ENCODE measurements at places on chromosomes 5 and 9. TPM values are rescaled to one million over a fixed set of nuclear protein-coding genes. Genes with fewer than 3 reads are reported as not detected.

DNA sequence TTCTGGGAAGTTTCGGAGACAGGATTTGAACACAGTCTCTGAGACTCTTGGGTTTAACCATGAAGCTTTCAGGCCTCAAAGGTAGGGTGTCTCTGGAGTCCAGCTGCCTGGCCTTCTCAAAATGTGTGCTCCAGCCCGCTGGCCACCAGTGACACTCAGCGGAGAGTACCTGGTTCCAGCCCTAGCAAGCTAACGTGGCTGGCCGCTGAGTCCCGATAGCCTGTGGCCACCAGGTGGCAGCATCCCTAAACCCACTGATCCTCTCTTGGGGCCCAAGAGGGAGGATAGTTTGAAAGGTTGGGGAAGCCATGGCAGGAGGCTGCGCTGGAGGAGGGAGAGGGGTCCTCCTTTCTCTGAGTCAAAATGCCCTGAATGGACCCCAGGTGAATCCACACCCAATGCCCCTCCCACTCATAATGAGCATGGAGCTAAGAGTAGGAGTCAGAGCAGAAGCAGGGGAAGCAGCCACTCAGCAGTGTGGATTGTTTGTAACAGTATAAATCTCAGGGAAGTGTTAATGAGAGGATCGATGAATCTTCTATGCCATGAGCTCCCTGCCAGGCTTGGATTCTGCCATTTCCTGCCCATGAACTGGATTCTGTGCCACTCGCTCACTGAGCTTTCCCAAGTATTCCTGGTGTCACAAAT is 5.4 kb upstream of the TIFAB start:
- no peak overlapping the region for H3K27ac ChIP-seq
- H3K4me3 ChIP-seq, result no peak overlapping the region

DNAH5 gene
- total RNA-seq, result 1.2 TPM

NRG2 gene
- 1.4 TPM for total RNA-seq

DNA sequence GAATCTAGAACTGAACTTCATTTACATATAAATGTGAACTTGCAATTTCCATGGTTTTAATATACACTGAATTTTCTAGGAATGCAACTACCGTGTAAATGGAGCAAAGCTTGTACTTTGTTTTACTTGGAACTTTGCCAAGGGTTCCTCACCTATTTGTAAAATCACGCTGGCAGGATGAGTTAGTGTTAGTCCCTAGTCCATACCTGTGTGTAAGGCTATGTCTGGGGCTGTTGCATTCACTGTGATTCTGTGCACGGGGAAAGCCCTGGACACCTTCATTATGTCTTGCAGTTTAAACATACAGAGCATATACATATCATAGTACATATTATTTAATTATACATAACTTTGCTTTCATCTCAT is 119.9 kb downstream of the PAX5 start:
- H3K27me3 ChIP-seq, result peaks cover 27% of the 10 kb centered on the region
- no peaks in the 10 kb centered on the region for H3K36me3 ChIP-seq
- DNase-seq, result no peak
- no peaks in the 10 kb centered on the region for H3K4me1 ChIP-seq
